ENCODE measurements at places on chromosomes 2 and 18. TPM values are rescaled to one million over a fixed set of nuclear protein-coding genes. Genes with fewer than 3 reads are reported as not detected.

- DNase-seq = no peak
Observed at GRCh38 chr2:86226636-86227520, 27.6 kb downstream of the MRPL35 start.

Gene IL1A
- not detected for total RNA-seq

Gene SERPINB13
- not detected for total RNA-seq

Gene ARL4C
- 32.9 TPM for total RNA-seq

GRCh38 chr2:225895126-225895525, 495.6 kb downstream of the NYAP2 start:
- peak; percentile 72 for DNase-seq

Gene COL3A1
- 1,575 TPM for total RNA-seq

DNA sequence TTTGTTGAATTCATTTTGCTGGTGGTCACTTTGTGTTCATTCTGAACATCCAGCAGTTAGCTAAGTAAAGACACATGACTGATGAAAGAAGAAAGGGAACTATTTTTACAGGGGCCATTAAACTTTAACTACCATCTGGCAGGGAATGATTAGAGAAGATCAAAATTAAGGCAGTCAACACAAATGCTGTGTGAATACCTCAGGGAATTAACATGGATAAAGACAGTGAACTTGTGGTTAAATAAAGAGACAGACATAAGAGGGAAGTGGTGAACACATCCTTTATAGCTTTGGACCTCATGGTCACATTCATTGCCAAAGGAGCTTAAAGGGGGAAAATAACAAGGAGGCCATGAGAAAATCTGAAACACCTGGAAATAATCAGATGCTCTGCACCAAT, 52.6 kb upstream of the ATP5MC3 start:
- no peak for DNase-seq

Gene DSG1
- total RNA-seq = not detected

Gene KIF5C
- 0.16 TPM for total RNA-seq

GRCh38 chr2:109364217-109364616, 235.2 kb downstream of the SH3RF3 start:
- no peak for DNase-seq

DNA sequence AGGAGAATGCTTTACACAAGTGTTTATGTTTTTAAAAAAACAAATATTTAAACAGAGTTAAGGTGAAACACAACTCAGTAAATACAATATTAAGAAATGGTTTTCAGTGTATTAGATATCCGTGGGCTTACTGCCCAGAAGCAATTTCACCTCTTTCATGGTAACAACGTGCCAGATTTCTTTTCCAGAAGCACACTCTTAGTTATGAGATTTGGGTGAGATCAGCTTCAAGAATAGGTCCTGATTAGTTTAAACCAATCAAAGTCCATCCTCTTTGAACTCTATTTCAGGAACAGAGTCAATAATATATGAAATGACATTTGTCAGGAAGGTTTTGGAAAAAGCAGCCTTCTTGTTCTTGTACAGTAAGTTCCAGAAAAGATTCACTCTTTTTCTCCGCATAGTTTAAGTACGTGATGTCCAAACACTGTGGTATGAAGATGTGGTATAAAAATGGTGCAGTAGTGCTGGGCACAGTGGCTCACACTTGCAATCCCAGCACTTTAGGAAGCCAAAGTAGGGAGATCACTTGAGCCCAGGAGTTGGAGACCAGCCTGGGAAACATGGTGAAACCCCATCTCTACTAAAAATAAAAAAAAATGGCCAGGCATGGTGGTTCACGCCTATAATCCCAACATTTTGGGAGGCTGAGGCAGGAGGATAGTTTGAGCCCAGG, 14.7 kb downstream of the USP34 start:
- DNase-seq = peak; percentile 18

DNA sequence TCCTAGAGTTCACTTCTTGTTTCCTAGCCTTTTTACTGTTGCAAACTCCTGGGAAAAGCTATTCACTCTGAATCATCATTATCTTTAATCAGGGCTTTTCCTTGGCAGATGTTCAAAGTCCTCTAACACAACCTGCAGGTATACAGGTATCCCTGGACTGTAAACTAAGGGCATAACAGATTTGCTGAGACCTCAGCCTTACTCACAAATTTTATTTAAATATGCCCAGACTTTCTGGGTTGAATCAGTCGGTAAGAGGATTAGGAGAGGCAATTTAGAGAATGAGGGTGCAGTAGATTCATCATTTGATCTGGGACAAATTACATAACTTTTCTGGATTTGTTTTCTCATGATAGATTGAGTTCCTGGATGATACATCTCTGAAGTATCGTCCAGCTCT, 217.8 kb upstream of the STON1 start:
- no peak for DNase-seq

DNA sequence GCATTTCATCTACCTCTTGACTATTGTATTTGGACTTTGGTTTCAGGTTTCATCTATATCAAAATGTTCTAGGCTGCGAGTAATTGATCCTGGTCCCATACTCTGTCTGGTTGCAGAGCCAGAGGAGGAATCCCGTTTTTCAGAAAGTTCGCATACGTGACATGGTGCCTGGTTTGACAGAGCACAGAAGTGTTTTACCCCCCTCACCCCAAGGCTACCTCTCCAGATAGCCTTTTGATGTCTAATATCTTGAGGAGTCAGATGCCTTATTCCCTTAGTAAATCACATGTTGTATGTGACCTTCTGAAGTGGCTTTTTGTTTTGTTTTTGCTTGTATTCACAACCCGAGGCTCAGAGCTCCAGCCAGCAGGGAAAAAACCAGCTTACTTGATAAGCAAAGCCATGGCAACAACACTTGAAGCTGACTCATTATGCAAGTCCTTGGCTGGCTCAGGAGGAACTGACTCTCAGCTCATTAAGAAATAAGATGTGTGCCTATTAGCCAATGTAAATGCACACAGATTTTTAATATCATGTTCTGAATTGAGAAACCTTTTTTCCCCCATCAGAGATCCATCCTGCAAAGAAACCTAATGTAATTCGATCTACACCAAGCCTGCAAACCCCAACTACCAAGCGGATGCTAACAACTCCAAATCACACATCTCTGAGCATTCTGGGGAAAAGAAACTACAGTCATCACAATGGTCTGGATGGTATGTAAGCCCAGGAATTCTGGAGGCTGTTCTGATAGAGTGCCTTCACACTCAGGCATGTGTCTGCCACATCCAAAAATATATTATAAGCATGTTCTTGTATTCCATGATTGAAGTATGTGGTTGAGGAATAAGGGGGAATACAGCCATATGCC, 41.4 kb downstream of the OXER1 start:
- peak; percentile 59 for DNase-seq

GRCh38 chr2:63023444-63023843, 27.2 kb upstream of the OTX1 start:
- peak; percentile 36 for DNase-seq

Gene ITGAV
- total RNA-seq = 166 TPM

GRCh38 chr18:27724362-27724761, 452.6 kb downstream of the CDH2 start:
- peak; percentile 20 for DNase-seq

Gene UGT1A8
- total RNA-seq = not detected

Gene CYBRD1
- 163 TPM for total RNA-seq

Gene SMARCAL1
- total RNA-seq = 5.0 TPM

GRCh38 chr2:241563981-241564595, 5.5 kb downstream of the BOK start:
- no peak for DNase-seq

DNA sequence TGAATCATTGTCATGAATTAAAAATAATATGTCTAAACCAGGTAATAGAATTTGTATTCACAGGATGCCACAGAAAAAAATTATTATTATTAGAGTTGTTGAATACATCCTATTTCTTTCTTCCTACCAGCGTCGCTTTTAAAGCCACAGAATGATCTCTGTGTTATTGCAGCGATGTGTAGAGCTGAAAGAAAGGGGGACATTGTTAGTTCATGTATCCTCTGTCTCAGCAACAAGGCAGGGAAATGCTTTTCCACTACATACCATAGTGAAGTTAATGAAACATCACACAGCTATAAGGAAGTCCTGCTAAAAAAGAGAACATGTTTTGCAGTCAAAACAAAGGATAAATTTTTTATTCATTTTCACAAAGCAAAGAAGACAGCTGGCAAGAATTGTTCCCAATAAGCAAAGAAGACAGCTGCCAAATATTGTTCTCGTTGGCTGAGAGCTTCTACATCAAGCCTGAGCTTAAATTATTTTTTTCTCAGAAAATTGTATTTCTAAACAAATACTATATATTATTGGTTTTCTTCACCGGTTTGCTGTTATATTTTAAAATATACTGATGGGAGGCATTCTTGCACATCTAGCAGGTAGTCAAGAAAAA, 1234.4 kb downstream of the SUCLG1 start:
- peak; percentile 21 for DNase-seq

- DNase-seq = no peak
Observed at GRCh38 chr2:77458216-77458615, 64.0 kb downstream of the LRRTM4 start.

DNA sequence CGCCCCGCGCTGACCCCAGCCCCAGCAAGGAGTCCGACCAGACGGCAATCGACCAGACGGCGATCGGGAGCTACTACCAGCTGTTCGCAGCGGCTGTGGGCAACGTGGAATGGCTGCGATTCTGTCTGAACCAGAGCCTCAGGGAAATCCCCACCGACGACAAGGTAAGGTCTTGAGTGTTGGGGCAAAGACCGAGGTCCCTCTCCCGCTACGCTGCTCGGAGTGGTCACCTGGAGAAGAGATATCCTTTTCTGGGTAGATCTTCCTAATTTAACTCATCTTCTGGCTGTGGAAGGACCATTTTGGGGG, 704 bp downstream of the ANKRD53 start:
- no peak for DNase-seq

- DNase-seq = peak; percentile 13
Observed at GRCh38 chr18:44374966-44375365, 305.7 kb upstream of the SETBP1 start.

- DNase-seq = no peak
Observed at GRCh38 chr18:21109936-21110712, 1.5 kb downstream of the ROCK1 start.

DNA sequence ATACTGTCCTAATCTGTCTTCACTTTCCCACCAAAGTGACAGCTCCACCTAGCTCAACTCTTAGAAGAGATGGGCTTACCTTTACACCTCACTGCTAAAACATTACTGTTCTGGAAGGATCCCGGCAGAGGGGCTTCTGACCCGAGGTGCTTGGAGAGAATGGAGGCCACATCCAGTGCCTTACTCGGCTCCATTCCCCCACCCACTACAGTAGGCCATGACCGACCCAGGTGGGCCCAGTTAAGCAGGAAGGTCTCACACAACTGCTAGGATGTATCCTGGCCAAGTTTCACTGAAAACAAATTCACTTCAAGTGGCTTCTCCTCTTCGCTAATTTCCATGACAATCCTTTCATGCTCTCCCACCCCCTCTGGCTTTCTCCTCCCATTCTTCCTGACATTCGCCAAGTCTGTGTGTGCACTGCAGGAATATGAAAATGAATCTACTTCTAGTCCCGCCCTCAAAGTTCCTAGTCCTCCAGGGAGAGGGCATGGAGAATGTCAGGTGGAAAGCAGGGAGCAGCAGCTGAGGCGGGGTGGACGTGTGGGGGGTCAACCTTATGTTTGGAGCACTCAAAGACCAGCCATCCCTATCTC, 11.8 kb downstream of the WIPF1 start:
- no peak for DNase-seq

- DNase-seq = peak; percentile 89
Observed at GRCh38 chr2:102103992-102104871, 38.3 kb upstream of the IL1R1 start.

DNA sequence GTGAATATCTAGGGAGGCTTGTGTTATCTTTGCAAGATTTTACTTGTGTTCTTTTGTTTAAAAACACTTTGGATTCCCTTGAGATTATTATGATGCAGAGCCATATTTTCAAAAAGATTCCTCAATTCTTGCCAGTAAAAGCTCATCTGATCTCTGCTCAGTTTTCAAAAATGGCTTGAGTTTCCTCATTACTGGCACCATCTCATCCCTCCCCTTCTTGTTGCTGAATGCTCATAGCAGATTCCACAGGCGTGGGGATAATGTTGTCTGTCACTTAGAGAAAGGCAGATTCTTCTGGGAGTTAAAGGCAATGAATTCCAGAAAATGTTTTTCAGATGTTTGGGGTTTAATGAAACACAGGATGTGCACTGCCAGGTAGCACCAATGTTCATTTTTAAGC, 170.4 kb upstream of the TANK start:
- peak; percentile 24 for DNase-seq

DNA sequence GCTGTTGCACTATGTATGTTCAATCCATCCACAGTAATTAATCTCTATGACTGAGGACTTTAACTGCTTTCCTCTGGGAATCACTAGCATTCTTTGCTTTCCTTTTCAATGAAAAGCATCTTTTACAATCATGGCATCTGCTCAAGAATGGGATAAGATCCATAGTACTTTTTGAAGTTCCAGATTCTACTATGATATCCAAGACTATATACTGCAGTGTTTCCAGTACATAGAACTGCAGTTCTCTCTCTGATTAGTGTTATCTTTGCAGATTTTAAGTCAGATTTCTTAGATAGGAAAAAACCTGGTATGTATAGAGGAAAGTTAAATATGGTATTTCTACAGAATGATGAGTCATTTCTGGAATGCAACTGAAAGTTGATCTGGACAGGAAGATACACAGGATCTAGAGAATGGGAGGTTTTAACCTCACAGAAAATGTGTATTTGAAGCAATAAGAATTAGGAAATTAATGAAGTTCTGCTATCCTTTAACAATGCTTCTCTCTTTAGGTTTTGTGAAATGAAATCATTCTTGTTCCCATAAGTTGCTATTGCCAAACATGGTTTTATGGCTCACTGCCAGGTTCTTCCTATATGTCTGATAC, 670.7 kb downstream of the ERBB4 start:
- DNase-seq = no peak

Gene ASPRV1
- total RNA-seq = 0.80 TPM

GRCh38 chr18:64202210-64202836, 53.4 kb upstream of the LINC00305 start:
- no peak for DNase-seq

- DNase-seq = no peak
Observed at GRCh38 chr2:19282305-19282704, 76.1 kb downstream of the OSR1 start.

Gene PROKR1
- not detected for total RNA-seq

DNA sequence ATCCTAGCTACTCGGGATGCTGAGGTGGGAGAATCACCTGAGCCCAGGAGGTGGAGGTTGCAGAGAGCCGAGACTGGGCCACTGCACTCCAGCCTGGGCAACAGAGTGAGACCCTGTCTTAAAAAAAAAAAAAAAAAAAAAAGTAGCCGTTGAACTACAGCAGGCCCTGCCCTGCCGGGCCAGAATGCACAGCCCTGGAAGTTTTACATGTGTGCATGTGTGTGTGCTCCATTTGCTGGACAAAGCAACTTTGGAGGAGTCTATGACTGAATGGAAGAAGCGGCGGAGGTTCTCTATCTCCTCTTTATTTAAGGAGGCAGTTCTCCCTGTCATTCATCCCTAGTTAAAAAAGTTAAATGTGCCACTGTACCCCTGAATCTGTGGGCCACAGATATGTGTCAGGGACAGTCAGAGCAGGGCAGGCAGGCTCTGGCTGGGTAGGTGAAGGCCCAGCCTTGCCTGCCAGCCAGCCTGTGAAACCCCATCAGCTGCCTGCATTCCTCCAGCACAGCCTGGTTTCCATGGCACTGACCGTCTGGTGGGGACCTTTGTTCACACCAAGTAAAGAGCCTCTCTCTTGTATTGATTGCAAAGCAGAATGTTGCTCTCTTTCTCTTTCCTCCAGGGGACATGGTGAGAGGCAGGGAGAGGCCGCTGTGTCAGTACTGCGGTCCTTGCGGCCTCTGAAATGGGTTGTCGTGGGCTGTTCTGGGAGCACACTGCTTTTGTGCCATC, 10.9 kb downstream of the LIPG start:
- DNase-seq = no peak

Data from myocyte (in vitro differentiated cells).